ENCODE measurements at places on chromosomes 13 and 19.

DNA sequence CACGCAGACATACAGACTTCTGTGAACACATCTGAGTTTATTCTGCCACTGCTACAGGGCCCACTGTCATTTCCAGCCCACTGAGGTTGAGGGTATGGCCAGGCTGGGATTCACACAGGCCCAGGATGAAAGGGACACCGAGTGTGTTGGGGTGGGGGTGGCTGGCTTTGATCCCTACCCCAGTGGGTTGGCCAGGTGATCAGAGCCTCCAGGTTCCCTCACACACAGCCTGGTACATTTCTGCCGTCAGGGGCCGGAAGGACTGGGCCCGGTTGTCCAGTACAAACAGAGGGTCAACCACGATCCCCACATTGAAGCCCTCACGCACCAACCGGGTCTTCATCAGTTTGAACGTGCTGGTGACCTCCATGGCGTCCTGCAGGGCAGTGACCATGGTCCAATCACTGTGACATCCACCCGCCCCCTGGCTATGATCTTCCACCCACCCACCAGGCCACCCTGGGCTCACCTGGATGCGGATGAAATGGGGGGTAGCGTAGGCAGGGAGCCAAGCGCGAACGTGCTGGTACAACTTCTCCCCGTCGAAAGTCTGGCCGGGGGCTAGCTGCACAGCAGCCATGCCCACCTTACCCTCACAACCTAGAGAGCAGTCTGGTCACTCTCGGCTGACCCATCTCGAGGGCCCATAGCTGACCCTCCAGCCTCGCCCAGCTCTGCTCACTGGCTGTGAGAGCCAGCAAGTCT is 13.3 kb downstream of the SLC27A5 start:
- DNase-seq, result no peak

DNA sequence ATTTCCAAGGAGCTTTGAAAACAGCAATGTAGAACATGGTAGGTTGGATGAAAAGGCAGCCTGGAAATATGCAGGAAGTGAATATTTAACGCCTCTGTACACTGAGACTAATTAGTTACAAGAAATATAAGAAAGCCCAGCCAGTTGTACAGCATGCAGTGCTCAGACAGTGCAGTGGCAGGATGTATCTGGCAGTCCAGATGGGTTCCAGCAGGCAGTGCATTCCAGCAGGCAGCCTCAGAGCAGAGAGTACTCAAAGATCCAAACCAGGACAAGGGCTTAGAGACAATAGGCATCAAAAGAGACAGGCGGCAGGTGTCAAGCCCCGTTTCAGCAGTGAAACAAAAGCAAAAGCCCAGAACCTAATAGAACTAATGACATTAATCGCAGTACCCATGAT is 2776.3 kb downstream of the PCDH9 start:
- no peak for DNase-seq

- DNase-seq, result no peak
Measured at GRCh38 chr13:40488869-40489391, 177.5 kb downstream of the FOXO1 start.

GRCh38 chr19:56748378-56748777 is 76.8 kb upstream of the ZNF835 start:
- peak; percentile 32 for DNase-seq

DNA sequence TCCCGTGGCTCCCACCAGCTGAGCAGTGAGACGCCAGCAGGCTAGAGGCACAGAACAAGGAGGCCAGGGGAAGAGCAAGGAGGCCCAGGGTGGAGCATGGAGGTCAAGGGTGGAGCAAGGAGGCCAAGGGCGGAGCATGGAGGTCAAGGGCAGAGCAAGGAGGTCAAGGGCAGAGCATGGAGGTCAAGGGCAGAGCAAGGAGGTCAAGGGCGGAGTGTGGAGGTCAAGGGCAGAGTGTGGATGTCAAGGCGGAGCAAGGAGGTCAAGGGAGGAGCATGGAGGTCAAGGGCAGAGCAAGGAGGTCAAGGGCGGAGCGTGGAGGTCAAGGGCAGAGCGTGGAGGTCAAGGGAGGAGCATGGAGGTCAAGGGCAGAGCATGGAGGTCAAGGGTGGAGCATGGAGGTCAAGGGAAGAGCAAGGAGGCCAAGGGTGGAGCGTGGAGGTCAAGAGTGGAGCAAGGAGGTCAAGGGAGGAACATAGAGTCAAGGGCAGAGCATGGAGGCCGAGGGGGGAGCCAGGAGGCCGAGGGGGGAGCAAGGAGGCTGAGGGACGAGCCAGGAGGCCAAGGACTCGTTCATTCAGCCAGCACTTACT is 27.7 kb downstream of the DPF1 start:
- no peak for DNase-seq

- DNase-seq, result peak; percentile 65
Measured at GRCh38 chr13:23655321-23655720, 85.1 kb downstream of the TNFRSF19 start.

GRCh38 chr19:18422530-18423191 is 3.5 kb downstream of the SSBP4 start:
- DNase-seq, result no peak

DNA sequence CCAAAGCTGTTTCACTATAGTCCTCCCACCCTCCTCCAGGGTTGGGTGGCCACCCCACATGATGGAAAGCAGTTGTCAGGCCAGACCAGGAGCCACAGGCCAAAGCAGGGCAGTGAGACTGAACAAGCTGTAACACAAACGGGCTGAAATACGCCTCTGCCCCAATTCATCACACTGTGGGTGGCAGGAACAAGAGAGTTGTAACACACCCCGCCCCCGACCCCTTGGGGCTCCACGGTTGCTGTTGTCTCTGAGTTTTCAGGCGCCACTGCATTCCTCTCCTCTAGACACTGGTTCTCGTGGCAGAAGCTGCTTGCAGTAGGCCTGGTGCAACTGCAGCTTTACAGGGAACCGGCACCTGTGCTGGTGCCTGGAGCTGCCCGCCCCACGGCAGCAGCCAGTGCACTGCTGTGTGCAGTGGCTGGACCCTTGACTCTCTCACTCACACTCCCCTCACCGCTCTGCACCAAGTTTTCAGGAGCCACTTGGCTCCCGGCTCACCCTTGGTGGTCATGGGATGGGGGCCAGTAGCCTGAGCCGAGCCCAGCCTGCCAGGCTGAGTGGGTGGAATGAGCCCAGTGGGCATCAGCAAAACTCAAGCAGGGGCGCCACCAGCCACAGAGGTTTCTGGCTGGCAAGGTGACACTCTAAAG is 1314.5 kb upstream of the MIR17HG start:
- DNase-seq, result no peak

GRCh38 chr19:57642396-57643046 is 9.6 kb downstream of the ZNF211 start:
- DNase-seq, result no peak
